ENCODE measurements at places on chromosomes 7 and 10.

DNA sequence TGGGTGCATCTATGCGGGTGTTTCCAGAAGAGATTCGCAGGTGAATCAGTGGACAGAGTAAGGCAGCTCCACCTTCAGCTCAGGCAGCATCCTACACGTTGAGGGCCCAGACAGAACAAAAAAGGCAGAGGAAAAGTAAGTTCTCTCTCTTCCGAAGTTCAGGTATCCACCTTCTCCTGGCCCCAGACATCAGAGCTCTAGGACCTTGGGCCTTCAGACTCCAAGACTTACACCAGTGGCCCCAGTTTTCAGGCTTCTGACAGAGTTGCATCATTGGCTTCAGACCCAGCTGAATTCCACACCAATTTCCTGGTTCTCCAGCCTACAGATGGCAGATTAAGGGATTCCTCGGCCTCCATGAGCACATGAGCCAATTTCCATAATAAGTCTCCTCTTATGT is 102.2 kb upstream of the GPR26 start:
- DNase-seq, result no peak

- no peak for DNase-seq
These were observed 108.1 kb upstream of the INSIG1 start for GRCh38 chr7:155189590-155189989.

- DNase-seq, result no peak
These were observed 335.2 kb upstream of the RNF32 start for GRCh38 chr7:156305351-156305750.

GRCh38 chr7:97971990-97972943 is 17.7 kb downstream of the OCM2 start:
- peak; percentile 63 for DNase-seq

- DNase-seq, result peak; percentile 51
These were observed 166.6 kb downstream of the ARHGAP21 start for GRCh38 chr10:24556750-24557742.

DNA sequence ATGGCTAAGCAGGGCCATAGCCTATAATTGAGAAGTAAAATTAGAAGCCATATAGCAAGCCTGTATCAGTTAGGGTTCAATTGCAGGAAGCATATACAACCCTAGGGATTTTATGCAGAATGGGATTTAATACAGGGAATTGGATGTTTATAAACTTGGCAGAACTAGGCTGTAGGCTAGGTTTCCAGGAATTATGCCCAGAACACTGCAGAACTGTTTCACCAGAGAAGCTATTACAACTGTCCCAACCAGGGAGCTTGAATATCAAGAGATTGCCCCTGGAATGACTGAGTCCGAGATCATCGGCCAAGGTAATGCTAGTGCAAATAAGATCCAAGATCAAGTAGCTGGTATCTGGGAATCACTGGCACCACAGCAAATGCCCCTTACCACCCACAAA is 64.0 kb downstream of the PRR15 start:
- DNase-seq, result no peak

- no peak for DNase-seq
These were observed 526.6 kb downstream of the SORCS1 start for GRCh38 chr10:106637873-106638272.

DNA sequence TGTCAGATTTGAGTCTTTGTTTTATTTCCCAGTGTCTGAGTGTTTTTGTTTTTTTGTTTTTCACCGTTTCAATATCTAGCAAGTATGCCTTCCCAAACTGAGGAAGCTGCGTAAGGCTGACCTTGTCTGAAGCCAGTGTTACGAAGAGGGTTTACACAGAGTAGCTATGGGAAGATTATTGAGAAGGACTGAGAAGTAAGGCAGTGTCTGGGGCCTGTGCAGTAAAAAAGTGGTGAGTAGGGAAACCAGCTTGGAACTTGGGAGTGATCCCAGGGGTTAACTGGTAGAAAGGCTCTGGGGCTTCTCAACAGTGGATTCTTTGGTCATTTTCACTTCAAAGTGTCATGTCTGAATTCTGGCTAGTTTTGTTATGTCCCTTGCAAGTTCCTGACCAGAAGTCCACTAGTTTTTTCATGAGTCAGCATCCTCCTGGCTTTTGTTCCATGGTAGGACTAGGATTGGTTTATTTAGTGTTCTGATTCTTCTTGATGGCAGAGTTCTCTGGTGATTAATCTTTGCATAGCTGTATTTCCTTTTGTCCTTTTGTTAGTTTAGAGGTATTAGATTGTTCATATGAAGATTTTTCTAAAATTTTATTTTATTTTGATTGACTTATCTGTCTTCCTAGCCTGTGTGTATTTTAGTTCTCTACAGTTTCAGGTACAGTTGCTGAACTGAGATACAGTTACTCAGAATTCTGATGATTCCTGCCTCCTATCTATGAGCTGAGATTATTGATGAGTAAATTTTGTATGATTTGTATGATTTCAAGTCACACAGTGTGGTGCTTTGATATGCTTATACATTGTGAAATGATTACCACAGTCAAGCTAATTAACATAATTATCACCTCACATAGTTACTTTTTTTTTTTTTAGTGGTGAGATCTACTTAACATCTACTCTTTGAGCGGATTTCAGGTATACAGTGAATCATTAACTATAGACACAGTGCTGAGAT is 19.0 kb downstream of the GARS1 start:
- no peak for DNase-seq

GRCh38 chr10:124092860-124093773 is at the start of gene CHST15:
Gene CHST15, minus strand, starts transcription at chr10:124093598. Its CDS starts 47,386 bp downstream, at chr10:124046212.
- DNase-seq, result peak; percentile 74

- DNase-seq, result no peak
These were observed 127.0 kb downstream of the TCERG1L start for GRCh38 chr10:131184503-131184902.

DNA sequence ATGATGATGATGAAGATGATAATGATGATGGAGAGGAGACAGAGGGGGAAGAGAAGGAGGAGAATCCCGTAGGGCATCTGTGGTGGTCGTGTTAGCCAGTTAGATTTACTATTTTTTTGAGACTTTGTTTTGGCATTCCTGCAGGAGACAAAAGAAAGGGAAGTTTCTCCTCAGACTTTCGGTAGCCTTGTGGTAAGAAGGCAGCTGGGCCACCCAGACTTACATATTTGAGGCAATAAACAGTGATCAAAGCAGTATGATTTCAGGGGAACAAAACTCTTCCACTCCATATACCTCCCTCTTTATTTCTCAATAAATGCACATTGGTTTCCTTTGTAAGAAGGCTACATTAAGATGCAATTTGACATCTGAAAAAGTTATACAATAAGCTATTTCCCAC is 32.4 kb upstream of the BICC1 start:
- no peak for DNase-seq

- DNase-seq, result no peak
These were observed 152.3 kb downstream of the EGFR start for GRCh38 chr7:55171157-55171556.

DNA sequence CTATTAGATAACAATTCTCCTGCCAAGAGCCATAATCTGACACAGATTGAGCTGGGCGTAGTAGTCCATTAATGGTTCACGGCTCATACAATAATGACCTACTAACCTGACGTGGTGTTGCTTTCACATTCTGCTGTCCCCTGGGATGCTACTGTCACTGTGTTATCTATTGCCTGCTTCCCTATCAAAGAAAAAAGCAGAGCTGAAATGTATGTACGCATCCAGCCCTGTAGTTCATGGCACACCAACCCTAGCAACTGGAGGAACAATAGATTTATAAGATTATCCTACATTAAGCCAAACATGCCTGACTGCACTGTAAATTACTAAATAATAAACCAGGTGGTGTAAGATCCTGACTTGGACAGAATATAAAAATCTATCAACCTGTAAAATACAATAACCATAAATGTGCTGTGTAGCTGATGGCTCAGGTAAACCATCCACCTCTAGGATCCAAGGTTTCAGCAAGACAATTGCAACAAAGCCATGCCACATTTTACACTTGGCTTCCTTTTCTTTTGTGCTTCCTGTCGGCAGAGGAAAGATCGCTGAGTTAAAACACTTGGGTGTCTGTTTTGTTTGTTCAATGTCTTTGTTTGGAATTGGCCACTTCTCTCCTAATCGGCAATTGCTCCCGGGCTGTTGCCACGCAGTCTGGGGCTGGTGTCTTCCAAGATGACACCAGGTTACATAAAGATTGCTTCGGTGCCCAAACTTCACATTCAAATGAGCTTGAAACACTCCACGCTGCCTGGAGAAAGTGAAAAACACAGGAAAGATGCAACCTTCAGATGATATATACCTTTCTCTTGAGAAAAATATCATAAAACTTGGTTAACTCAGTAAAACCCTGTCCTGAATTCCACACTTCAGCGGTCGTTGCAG is 143.9 kb upstream of the MGMT start:
- no peak for DNase-seq

DNA sequence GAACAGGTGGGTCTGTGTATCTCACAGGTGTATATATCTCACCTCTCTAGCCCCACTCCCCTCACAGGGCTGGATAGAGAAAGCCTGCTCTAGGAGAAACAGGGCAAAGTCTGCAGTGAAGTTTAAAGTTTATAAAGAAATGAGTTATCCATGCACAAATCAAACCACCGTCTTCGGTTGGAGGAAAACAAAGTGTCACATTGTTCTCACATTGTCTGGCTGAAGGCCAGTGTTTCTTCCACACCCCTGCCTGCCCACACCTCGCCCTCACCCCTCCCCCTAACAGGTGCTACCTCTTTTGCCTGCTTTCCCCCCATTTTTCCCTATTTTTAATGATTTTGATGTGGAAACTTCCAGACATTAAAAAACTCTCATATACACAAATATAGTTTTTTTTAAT is 25.8 kb downstream of the AQP1 start:
- no peak for DNase-seq

DNA sequence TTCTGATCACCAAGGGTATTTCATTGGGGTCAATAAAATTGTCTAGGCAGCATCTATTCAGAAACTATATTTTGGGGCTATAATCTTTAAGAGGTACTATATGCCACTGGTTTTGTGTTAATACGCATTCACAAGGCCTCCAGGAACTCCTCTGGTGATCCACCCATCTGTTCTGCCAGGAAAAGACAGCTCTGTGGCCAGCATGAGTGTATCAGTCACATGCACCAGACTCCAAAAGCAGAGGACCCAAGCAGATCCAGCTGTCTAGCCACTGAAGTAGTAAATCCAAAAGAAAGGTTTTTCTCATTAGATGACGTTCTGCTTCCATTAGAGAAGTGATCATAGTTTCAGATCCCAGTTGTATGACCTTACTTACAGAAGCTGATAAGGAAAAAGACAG is 199.6 kb upstream of the CELF2 start:
- no peak for DNase-seq

DNA sequence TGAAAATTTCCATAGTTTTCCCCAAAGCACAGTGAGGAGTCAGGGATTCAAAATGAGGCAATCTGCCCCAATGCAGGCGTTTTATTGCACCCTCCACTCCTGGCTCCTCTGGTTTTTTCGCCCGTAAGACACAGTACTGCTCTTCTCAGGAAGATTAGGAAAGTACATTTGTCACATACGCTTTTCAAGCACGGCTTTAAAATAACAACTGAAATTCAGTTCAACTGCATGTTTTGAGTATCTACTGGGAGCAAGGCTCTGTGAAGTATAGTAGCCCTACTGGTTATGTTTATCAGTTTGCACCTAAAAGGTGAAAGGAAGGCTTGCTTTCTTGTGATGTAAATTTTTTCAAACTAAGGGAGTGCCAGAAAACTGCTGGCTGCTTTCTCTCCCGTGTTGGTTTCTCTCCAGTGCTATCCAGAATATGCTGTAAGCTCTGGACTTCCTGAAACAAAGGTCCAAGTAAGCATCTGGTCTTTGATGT is 1.9 kb upstream of the SGMS1 start:
- no peak for DNase-seq

DNA sequence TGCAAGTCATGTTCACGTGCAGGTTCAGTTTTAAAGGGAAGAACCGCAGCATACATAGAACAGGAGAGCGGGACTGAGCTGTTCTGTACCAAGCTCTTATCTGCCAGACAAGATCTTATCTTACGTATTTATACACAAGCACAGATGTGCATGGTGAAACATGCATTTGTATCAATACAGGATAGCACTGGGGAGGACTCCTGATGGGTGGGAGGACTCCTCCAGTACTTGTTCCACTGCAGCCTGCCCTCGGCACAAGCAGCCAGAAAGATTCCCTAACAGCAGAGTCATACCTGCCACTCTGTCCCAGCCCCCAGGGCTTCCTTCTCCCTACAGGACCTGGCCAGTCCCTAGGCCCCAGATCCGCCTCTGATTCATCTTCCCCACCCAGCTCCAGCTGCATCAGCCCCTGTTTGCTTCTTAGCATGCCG is 13.2 kb upstream of the PRKCQ start:
- DNase-seq, result no peak

GRCh38 chr7:12670743-12671520 is 16.5 kb upstream of the ARL4A start:
- DNase-seq, result no peak

DNA sequence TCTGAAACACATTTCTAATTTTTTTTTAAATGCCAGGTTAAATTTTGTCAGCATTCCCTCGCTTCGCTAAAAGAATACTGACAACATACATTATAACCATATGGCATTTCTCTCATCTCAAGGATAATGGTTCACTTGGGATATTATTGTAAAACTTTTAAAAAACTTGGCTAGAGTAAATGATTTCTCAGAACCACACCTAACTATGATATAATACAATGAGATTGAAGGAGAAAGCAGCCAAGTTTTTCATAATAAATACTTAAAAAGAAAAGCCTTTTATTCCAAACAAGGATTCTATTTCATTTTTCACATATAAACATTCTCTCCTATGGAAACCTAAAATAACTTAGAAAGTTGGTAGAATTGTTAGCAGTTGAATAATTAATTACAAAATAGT is 413.9 kb downstream of the HGF start:
- DNase-seq, result no peak

DNA sequence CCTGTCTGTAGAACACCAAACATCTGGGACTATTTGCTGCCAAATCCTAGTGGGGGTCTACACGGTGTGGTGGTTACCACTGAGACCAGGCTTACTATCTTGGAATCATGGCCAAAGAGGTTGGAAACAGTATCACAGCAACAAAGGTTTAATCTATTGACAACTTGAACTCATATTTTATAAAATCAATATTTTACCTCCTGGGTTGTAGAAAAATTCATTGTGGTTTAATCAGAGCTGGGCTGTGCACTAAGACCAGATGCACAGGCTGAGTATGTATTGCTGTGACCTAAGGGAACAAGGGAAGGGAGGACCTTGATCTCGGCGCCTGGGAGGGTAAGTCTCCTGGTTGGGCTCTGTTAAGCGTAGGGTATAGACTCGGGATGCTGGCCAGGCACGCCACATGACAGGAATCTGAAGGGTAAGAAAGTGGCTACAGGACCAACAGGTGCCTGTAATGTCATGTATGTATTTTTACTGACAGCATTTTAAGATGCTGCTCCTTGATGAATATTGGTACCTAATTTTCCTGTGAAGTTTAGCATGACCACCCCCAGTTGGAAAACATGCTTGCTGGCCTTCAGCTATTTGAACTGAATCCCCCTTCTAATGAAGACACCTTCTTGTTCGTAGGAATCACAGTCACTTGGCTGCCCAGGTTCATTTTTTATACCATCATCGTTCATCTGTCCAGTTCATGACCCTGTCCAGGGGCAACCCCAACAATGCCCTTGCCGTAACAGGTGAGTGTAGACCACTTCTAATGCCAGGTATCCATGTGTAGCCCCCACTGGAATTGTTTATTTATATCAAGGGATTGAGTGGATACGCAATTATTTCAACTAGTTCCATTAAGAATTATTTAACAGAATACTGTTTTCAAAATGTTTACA is 79.5 kb downstream of the EZH2 start:
- DNase-seq, result no peak
